ENCODE measurements at places on chromosomes 3 and 15.
A peak's percentile ranks its signal among the peaks of the same experiment; 100 is the strongest.

DNA sequence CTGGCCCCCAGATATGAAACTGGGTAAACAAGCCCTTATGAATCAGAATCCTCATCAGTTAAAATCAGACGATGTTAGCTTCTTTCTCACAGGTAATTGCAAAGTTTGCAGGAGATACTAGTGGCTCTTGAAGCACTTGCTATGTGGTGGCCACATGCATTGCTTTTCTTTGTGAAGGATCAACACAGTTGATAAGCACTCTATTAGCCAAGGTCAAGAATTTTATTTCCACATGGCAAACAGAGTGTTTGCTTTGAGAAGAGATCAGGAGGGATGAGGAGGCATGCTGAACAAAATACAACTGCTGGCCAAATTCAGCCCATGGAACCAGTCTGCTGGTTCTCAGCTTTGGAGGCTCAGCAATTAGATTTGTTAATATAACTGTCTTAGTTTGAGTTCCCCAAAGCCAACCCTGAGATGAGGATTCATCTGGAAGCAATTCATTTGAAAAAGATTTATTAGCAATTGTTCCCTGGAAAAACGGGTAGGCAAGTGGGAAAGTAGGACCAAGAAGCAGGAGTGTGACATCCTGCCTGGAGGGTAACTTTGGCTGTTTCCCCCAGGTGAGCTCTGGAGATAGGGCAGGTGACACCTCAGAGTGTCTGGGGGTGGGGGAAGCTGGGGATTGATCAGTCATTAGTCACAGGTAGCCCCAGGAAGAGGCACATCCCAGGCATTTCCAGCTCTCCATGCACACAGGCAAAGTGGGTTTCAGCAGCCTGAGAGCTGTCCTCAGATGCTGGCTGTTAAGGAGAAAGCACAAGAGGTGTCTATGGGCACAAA, 180.3 kb downstream of the ABHD5 start:
- H3K27me3 ChIP-seq = no peaks in the 10 kb centered on the region
- no peak overlapping the region for H3K4me3 ChIP-seq
- no peak overlapping the region for H3K27ac ChIP-seq
- no peak for DNase-seq
- peaks cover 5% of the 10 kb centered on the region for H3K4me1 ChIP-seq

GRCh38 chr3:128585974-128586373, 64.6 kb downstream of the RPN1 start:
- H3K4me3 ChIP-seq = no peak overlapping the region
- no peaks in the 10 kb centered on the region for H3K4me1 ChIP-seq
- no peak overlapping the region for H3K27ac ChIP-seq
- no peaks in the 10 kb centered on the region for H3K27me3 ChIP-seq
- no peaks in the 10 kb centered on the region for H3K36me3 ChIP-seq

DNA sequence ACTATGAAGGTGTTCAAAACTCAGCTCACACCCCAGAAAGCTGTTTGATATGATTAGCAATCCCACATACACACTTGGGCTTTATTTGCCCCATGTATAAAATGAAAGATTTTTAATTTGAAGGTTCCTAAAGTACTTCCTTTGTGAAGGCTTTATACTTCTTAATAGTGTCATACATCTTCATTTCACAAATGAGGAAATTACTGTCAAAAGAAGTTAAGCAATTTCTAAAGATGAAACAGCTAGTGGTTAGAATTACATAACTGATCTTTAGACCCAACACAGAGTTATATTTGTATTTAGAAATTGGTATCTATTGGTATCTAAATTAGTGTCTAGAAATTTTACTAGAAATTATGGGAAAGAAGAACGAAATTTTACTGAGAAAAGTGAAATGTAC, 7.1 kb downstream of the CD200R1 start:
- no peak overlapping the region for H3K27ac ChIP-seq
- no peaks in the 10 kb centered on the region for H3K36me3 ChIP-seq
- peaks cover 5% of the 10 kb centered on the region for H3K4me1 ChIP-seq
- no peak for DNase-seq

- no peak overlapping the region for H3K27ac ChIP-seq
- no peaks in the 10 kb centered on the region for H3K27me3 ChIP-seq
- no peaks in the 10 kb centered on the region for H3K4me1 ChIP-seq
- peaks cover 28% of the 10 kb centered on the region for H3K36me3 ChIP-seq
- no peak overlapping the region for H3K4me3 ChIP-seq
Observed at GRCh38 chr3:10300087-10300486, 7.3 kb upstream of the GHRL start.

- no peaks in the 10 kb centered on the region for H3K27me3 ChIP-seq
- peaks cover 36% of the 10 kb centered on the region for H3K36me3 ChIP-seq
- peaks cover 37% of the 10 kb centered on the region for H3K4me1 ChIP-seq
- DNase-seq = no peak
- no peak overlapping the region for H3K4me3 ChIP-seq
Observed at GRCh38 chr15:101267320-101268104, 9.8 kb downstream of the SELENOS start.

DNA sequence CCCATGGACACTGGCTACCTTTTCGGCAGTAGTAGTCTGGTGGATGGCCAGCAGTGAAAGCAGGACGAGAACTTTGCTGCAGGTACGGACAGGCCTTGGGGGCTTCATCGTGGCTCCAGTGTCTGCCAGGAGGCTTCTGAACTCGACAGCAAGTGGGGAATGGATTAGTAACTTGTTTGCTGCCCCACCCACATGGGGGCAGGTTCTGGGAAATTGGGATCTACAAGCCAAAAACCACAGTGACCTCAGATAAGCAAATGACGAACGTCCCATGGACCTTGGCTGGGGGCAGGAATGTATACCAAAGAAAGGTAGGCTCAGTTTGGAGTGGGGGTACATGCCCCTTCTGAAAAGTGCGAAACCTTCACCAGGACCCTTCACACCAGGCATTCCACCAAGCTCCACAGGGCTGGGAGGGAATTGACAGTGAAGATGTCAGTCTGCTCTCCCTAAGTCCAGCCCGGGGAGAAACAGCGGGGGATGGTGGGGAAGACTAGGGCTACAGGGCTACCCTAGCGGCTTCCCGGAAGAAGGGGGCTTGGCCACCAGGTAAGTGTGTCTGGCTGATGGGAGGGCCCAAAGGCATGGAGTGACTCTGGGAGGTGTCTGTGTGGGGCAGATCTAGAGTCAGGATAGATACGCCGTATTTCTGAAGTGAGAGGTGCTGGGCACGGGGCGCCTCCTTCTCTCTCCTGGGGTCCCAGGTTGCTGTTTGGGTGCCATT, at the start of gene ITIH4:
Gene ITIH4, minus strand, starts transcription at position 138 of the 724 bp plus-strand sequence. Its CDS starts 30 bp downstream, at position 108.
- no peak within 1 kb of the TSS for H3K4me3 ChIP-seq
- no peaks in the 10 kb centered on the region for H3K27me3 ChIP-seq
- no peak for DNase-seq
- H3K27ac ChIP-seq = peak within 1 kb of the TSS; percentile 32

- DNase-seq = no peak
- peak within 1 kb of the TSS; percentile 72 for H3K4me3 ChIP-seq
- H3K36me3 ChIP-seq = no peaks in the 10 kb centered on the region
- H3K4me1 ChIP-seq = peaks cover 8% of the 10 kb centered on the region
- H3K27ac ChIP-seq = peak within 1 kb of the TSS; percentile 87
Observed at GRCh38 chr3:16513141-16514020, at the start of gene RFTN1. Gene RFTN1 (minus strand): TSS chr3:16513699. CDS start chr3:16493869, 19,830 bp downstream.

DNA sequence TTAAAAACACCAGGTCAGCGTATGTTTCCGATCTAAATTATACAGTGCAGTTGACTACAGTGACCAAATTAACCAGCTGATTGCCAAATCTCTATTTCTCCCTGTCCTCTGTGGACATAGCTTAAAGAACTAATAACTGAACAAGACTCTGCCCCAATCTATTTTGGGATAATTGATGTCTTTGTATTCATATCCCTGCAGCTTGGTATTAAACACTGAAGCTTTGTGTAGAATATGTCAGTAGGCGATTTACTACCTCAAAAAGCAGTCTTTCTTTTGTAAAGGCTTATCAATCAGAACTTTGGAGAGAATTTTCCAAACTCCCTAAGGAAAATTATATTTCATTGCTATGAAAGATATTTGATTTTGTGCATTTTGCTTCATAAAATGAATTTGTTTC, 258.2 kb downstream of the SOX2 start:
- no peak overlapping the region for H3K27ac ChIP-seq
- H3K4me1 ChIP-seq = peaks cover 7% of the 10 kb centered on the region
- H3K4me3 ChIP-seq = no peak overlapping the region
- H3K36me3 ChIP-seq = no peaks in the 10 kb centered on the region

DNA sequence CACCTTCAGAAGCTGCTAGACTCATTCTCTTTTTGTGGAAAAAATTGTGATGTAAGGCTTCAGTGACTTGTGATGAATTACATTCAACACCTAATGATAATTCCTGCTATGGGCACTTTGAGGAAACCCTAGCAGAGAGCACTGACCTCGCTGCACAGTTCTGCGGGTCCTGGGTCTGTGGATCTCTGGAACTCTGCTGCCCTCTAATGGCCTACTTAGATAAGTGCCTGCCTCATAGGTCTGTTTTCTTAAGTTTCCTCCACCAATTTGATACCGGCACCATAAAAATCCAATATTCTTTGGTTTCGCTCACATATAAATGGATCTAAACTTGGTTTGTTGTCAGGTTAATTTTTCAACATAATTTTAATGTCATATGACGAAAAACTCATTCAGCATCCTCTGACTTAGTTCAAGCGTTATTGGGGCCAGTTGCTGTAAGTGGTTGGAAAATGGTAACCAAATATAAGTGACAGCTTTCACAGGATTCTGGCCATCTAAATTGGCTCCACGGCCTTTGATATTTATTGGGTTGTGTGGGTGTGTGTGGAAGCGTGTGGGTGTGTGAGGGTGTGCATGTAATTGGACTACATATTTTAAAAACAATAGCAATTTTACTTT, 10.4 kb downstream of the SLITRK3 start:
- H3K4me1 ChIP-seq = no peaks in the 10 kb centered on the region
- H3K4me3 ChIP-seq = no peak overlapping the region
- DNase-seq = no peak

DNA sequence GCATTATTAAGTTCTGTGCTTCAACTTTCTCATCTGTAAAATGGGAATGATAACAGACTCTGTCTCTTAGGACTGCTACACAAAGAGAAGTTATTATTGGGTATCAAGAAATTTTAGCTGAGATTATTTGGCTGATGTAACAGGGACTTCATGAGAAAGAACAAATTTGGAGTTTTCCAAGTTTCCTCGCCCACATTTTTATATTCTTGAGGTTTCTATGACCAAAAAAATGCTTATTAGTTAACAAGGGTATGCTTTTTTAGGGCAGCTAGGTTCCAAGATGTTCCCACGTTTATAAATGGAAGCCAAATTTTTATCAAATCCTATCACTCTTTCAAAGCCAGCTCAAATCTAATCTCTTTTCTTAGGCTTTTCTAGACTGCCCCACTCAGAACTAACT, 50.6 kb upstream of the C3orf80 start:
- H3K36me3 ChIP-seq = no peaks in the 10 kb centered on the region
- DNase-seq = no peak
- no peaks in the 10 kb centered on the region for H3K27me3 ChIP-seq
- H3K4me1 ChIP-seq = no peaks in the 10 kb centered on the region

DNA sequence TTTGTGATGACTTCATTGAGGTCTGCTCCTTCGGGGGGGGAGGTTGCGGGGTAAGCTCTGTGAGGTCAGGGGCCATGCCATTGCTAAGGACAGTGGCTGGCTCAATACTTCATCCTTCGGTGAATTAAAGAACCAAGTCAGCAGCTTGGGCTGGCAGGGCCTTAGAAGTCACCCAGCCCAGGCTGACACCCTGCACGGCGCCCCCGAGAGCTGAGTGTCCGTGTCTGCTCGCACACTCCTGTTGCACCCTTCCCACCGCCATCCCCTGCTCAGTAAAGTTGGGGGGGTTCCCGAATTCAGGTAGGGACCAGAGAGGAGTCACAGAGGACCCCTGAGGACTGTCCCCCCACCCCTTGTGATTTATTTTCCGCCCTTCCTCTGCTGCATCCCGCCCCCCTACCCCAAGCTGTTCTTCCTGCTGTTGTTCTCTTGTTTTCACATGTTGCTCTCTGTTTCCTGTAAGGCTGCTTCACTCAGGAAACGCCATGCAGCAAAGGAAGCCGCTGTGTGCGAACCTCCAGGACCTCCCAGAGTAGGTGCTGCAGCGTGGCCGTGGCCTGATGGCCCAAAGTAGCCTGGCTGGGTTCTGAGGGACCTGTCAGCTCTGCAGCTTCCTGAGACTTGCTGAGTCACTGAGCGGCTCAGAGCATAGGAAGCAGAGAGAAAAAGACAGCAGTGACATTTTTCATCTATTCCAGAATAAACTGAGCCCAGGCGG, 14.4 kb downstream of the EFCC1 start:
- H3K27me3 ChIP-seq = no peaks in the 10 kb centered on the region
- no peaks in the 10 kb centered on the region for H3K36me3 ChIP-seq
- peak overlapping the region; percentile 73 for H3K27ac ChIP-seq
- DNase-seq = no peak
- peaks cover 72% of the 10 kb centered on the region for H3K4me1 ChIP-seq
- no peak overlapping the region for H3K4me3 ChIP-seq

DNA sequence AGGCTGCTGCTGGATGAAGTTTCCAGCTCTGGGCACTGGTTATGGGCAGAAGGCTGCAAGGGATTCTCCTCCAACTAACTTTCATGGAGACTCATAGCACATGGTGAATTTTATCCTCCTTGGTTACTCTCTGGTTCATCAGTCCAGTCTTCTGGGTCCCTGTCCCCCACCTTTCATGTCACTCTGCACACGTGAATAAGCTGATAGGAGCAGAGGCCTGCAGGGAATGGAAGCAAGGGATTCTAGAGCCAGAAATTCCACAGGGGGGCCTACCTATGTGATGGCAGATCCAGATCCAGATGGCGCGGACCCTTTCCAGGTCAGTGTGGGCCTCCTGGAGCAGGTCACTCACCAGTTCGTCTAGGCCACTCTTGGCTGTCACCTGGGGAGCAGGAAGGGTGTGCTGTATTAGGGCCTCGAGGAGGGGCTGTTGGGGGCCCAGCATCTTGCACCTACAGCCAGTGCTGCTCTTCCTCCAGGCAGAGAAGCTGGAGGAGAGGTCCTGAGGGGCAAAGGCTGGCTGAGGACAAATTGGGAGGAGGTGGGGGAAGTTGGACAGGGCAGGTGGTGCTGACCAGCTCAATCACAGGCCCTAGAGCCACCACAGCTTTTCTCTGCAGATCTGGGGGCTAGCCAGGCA, 30.2 kb downstream of the KY start:
- no peaks in the 10 kb centered on the region for H3K4me1 ChIP-seq
- H3K4me3 ChIP-seq = no peak overlapping the region
- DNase-seq = no peak
- no peaks in the 10 kb centered on the region for H3K36me3 ChIP-seq
- no peak overlapping the region for H3K27ac ChIP-seq
- no peaks in the 10 kb centered on the region for H3K27me3 ChIP-seq

- peak overlapping the region; percentile 84 for H3K27ac ChIP-seq
- no peaks in the 10 kb centered on the region for H3K36me3 ChIP-seq
- H3K4me3 ChIP-seq = no peak overlapping the region
Observed at GRCh38 chr15:62940755-62941361, 101.7 kb upstream of the TPM1 start.

All from esophagus squamous epithelium (tissue), 5 donors.